Gastroesophageal sphincter (tissue), 4 donors: ENCODE measurements at places on chromosomes 7 and 10.

DNA sequence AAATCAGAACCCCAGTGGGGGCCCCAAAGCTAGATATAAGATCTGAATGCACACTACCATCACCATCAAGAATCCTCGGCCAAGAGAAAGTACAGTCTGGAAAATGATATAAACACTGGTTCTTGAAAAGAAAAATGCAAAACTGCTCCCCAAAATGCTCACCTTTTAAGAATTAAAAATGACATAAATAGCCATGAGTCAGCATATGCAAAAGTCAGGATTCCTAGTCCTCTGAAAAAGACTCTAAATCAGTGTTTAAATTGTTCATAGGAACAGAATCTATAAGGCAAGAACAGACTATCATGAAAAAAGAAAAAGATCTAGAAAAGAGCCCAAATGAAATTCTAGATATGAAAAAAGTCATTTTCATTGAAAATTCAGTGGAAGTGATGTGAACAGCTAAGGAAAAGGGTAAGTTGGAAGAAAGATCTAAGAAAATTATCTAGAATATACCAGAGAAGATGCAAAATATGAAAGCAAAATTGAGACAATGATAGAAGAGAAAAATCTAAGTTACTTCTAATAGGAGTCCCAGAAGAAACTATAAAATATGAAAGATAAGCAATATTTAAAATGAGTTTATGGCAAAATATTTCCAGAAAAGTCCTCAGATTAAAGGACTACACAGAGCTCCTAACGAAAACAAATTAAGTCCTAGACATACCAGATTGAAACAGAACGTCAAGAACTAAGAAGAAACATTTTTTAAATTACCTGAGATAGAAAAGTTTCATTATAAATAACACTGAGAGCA lies 18.9 kb downstream of the HNRNPA2B1 start:
- no peak for ATAC-seq

GRCh38 chr10:13740461-13740860 lies 153.7 kb downstream of the PRPF18 start:
- no peak for ATAC-seq

DNA sequence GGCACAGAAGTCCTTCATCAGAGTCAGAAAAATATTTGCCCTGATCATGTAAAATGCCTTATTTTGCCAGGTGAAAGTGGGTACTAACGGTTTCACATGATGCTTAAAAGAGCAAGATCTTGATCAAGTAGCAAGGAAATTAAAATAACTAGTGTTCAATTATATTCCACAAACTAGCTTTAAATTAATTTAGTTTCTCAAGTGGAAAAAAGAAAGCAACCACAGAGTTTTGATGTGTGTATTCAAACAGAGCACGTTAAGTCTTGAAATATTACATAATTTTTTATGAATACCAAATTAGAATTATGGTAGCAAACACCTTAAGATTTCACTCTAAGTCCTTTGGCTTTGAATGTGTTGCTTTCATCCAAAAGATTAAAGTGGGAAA lies 47.3 kb downstream of the PIP4K2A start:
- ATAC-seq = no peak

- ATAC-seq = no peak
Measured at GRCh38 chr7:145152589-145152988, 316.7 kb upstream of the TPK1 start.

- peak; percentile 81 for ATAC-seq
Measured at GRCh38 chr7:30173058-30173897, 38.5 kb downstream of the MTURN start.

GRCh38 chr10:86649471-86650150 lies 4.7 kb upstream of the OPN4 start:
- ATAC-seq = no peak
